Keratinocyte (primary cell): ENCODE measurements at places on chromosomes 4 and X.

GRCh38 chr4:27602172-27602571 is 741.5 kb downstream of the STIM2 start:
- DNase-seq: no peak

- DNase-seq: no peak
Measured at GRCh38 chr4:44425614-44426208, 22.9 kb downstream of the KCTD8 start.

- DNase-seq: no peak
Measured at GRCh38 chr4:177937041-177937440, 494.8 kb upstream of the AGA start.

DNA sequence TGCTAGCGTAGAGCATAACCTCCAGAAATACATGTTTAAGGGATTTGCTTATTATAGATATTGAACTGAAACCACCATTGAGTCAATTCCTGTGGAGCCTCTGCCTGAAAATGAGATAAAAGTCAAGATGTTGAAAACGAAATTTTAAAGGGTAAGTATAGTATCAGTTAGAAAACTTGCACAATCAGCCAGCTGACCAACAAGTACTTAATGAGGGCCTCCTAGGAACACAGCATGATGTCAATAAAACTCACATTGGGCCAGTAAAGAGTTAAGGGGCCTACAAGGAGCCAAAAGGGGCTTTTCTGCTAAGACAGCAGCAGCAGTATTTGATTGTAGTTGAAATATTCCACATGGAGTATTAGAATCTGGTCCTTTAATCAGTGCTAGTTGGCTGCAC is 314.1 kb upstream of the PPARGC1A start:
- DNase-seq: no peak

- DNase-seq: no peak
Measured at GRCh38 chrX:129744861-129745321, 6.1 kb downstream of the XPNPEP2 start.

DNA sequence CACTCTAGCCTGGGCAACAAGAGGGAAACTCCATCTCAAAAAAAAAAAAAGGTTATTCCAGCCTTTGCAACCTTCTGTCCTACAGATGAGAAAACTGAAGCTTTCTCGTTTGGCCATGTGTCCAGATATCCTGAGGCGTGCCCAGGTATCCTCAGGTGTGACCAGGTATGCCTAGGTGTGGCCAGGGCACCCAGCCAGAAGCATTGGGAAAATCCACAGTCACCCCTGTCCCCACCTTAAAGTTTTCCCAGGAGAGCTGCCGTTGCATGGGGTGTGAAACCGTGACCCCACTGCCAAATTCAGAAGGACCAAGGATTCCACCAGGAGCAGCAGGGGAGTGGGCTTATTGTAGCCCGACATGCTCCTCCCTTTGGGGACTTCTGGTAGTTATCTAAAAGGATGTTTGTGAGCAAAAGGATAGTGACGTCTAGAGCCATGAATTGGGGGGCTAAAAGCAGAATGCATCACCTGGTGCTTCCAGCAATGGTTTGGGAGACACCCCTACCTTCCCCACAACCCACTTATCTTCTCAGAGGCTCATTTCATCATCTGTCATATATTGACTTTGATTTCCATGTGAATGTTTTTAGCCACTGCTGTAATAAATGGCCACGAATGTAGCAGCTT is 4.0 kb upstream of the DHRSX start:
- no peak for DNase-seq

DNA sequence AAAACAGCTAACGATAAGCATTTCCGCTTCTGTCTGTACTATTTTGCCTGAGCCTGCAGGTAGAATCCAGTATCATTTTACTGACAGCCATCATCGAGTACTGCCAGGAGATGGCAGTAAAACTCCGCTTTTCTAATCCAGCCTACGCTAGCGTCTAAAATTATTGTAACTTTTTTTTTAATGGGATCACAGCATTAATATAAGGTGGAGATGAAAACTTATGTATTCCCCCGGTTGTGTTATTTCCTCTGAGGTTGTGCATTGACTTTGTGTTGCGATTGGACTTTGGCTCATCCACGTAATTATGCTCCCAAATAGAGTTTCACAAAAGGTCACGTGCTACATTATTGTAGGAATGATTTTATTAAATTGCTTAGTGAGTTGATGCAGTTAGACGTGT is 248.1 kb downstream of the C4orf33 start:
- peak; percentile 1 for DNase-seq

DNA sequence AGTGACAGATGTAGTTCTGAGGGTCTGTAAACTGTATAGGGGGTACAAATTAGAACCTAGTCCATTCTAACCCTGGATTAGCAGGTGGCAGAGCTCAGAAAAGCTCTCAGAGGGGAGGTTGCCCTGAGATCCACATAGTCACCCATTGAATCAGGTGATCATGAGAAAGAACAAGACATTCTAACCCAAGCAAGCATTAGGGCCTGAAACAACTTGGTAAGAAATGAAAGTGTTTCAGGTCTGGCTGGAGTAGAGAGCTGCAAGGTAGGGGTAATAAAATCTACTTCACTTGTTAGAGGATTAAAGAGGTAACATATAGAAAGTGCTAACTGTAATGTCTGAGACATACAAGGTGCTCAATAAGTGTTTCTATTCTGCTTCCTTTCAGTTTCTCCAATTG is 8.8 kb upstream of the BMP2K start:
- DNase-seq: no peak

DNA sequence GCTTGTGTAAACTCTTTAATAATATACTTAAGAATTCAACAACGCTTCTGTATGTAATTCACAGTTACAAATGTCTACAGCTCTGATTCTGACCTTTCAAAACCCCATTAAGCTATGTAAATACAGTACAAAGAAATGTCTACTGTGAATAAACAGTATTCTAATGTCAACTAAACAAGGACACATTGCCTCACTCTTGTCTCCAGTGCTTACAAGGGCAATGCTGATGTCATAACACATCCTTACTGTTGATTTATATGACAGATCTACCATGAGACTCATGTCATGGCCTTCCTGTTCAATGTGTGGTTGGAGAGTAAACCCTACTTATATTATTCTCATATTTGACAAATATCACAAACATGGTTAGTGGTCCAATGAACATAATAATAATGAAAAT is 256.1 kb upstream of the ADGRL3 start:
- no peak for DNase-seq

GRCh38 chr4:140870427-140870826 is 114.2 kb upstream of the TBC1D9 start:
- DNase-seq: no peak

GRCh38 chr4:48058617-48059530 is 42.3 kb downstream of the NIPAL1 start:
- DNase-seq: no peak

GRCh38 chr4:8205749-8206611 is 6.9 kb downstream of the SH3TC1 start:
- DNase-seq: peak; percentile 96

DNA sequence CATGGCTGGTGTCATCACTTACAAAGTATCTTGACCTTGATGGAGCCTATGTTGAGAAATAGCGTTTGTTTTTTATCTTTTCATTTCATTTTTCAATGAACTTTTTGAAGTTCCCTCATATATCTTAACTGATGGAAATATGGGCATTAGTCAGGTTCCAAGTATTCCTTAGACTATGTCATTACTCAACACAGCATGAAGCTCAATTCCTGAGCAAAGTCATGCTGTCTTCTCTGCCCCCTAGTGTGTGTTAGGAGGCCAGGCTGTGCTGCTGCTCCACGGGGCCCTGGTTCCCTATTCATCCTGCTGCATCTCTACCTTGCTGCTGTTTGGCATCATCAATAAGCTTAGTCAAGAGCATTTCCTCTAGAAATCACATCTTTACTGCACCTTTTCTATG is 40.9 kb downstream of the GPR143 start:
- no peak for DNase-seq

DNA sequence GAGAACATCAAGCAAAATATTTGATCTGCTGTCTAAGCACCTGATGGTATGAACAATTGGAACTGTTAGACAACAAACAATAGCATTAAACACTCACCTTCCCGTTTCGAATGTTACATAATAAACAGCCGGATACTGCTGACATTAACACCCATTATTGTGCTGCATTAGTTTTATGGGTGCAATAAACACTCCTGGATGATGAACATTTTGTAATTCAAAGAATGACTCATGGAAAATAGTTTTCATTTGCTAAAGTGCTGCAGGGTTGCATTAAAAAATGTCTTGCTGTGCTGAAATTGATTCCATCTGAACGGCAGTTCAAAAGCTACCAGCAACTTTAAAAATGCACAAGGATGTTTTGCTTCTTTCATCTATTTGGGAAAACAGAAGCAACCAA is 100.8 kb upstream of the SORBS2 start:
- no peak for DNase-seq

DNA sequence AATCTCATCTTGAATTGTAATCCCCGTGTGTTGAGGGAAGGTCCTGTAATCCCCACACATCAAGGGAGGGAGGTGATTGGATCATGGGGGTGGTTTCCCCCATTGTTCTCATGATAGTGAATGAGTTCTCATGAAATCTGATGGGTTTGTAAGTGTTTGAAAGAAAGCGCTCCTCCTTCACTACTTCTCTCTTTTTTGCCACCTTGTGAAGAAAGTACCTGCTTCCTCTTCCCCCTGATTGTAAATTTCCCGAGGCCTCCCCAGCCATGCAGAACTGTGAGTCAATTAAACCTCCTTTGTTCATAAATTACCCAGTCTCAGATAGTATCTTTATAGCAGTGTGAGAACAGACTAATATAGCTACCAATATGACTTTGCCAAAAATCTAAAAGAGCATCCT is 41.1 kb downstream of the GBA3 start:
- DNase-seq: no peak

DNA sequence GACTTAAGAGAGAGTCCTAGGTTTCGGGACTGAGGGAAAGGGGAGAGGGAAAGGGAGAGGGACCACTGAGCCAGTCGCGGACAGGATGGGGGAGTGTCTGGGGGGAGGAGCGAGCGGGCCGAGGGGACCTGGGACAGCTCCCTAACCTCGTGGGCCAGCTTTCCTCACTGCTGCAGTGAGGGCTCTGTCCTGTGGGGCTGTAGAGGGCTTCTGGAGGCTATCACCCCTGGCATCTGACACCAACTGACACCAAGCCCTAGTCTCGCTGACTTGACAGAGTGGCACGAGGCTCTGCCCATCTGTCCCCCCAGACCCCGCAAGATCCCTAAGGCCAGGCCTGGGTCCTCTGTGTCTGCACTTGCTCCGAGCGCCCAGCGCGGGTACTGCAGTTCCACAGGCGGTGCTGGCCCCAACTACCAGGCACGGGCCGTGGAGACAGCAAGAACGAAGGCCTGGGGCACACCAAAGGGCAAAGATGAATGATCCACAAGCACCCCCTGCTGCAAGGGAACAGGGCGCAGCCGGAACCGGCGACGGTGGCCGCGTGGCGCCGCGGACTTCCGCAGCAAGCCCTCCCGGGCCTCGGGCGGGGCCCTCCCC is 465 bp downstream of the HAUS7 start:
- no peak for DNase-seq

DNA sequence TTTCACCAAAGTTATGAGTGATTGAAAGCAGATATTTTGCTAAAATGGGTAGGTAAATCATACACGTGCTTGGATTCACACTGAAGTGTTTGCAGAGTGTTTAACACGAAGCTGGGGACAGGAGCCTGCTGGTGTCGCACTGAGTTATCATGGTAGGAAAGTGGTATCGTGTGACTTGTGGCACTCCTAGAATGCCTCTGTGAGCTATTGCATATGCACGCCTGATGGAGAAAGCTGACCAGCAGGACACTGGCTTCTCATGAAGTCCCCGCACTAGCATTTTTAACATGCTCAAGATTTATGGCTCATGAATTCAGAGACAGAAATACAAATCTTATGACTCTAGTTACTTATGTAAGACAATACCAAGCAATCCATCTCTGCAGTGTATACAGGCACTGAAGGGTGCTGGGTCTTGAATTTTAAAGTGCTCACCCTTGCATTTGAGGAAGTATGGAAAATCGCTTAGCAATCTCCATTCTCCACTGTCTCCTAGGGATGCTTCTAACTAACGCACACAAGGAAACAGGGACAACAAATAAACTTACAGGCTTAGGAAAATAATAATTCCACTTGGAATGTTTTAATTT is 19.8 kb downstream of the VCX3B start:
- no peak for DNase-seq

DNA sequence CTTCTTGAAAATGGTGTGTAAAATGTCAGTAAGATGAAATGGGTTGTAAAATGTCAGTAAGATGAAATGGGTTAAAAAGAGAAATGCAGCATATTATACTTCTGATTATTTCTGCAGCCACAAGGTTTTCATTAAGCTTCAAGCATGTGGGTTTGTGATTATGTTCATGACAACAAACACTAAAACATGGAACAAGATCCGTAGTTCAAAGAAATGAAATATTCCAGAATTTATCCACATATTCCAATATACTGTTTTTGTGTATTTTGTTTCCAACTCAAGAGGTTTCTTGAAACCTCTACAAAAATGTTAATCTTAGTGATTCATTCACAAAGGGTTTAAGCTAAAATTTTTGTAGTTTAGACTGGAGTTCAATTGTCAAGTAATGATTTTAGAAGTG is 84.0 kb downstream of the ADAMTS3 start:
- DNase-seq: no peak

DNA sequence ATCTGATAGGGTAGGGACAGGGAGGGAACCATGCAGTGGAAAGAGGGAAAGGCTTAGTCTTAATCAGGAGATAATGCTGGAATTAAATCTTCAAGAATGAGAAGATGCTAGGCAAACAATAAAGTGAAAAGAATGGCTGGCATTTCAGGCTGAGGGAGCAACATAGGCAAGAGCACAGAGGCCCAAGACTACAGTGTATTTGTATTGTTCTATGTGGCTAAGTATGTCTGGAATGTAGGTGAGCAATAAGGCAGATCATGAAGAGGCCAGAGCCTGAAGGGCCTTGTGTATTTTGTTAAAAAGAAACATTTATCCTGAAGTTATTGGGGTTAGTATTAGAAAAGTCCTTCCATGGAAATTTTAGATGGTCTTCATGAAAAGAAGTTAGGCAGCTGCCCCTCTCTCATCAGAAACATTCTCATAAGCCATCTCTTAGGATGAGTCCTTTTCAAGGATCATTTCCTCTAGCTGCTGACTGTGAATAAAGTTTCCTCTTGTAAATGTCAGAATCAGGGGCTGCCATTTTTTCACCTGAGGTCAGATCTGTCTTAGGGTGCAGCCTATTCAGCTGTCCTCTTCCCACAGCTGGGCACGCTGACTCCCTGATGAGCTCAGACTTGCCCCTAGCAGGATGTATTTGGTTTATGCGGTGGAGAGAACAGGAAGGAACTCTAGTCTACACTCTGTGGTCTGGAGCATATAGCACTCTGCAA is 46.3 kb downstream of the ATP10D start:
- peak; percentile 79 for DNase-seq

DNA sequence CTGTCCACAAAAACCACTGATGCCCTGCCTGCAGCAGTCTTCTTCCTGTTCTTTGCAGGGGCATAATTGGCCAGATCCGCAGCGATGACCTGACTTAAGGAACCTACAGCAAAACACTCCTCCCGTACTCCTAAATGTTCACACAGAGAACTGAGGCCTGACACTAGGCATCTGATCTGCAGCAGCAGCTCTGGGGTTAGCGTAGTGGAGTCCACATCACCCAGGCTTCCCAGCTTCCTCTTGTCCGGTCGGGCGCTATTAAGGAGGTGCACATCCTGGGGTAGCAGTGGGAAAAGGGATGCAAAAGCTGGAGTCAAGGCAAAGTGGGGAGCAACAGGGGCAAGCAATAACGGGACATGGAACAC is 758 bp downstream of the SCFD2 start:
- no peak for DNase-seq

GRCh38 chr4:106033469-106033868 is 138.2 kb downstream of the NPNT start:
- DNase-seq: no peak

GRCh38 chr4:113873508-113873907 is 105.9 kb downstream of the ARSJ start:
- no peak for DNase-seq
